ENCODE measurements at places on chromosomes 5 and 9. TPM values are rescaled to one million over a fixed set of nuclear protein-coding genes. Genes with fewer than 3 reads are reported as not detected.
A peak's percentile ranks its signal among the peaks of the same experiment; 100 is the strongest.

- DNase-seq: no peak
- H3K4me1 ChIP-seq: peaks cover 18% of the 10 kb centered on the region
- peak overlapping the region; percentile 99 for H3K27ac ChIP-seq
- no peaks in the 10 kb centered on the region for H3K27me3 ChIP-seq
Observed at GRCh38 chr9:133133681-133134387, 12.8 kb upstream of the RALGDS start.

- no peak overlapping the region for H3K4me3 ChIP-seq
- H3K4me1 ChIP-seq: peaks cover 28% of the 10 kb centered on the region
- H3K36me3 ChIP-seq: no peaks in the 10 kb centered on the region
- no peak for DNase-seq
- no peak overlapping the region for H3K27ac ChIP-seq
Observed at GRCh38 chr9:5554254-5554653, 43.9 kb downstream of the PDCD1LG2 start.

The UBAP2 gene
- 60.7 TPM for total RNA-seq

- no peaks in the 10 kb centered on the region for H3K27me3 ChIP-seq
- H3K36me3 ChIP-seq: peaks cover 14% of the 10 kb centered on the region
- H3K4me3 ChIP-seq: no peak overlapping the region
- DNase-seq: no peak
Observed at GRCh38 chr5:154249826-154250225, 59.3 kb downstream of the GALNT10 start.

DNA sequence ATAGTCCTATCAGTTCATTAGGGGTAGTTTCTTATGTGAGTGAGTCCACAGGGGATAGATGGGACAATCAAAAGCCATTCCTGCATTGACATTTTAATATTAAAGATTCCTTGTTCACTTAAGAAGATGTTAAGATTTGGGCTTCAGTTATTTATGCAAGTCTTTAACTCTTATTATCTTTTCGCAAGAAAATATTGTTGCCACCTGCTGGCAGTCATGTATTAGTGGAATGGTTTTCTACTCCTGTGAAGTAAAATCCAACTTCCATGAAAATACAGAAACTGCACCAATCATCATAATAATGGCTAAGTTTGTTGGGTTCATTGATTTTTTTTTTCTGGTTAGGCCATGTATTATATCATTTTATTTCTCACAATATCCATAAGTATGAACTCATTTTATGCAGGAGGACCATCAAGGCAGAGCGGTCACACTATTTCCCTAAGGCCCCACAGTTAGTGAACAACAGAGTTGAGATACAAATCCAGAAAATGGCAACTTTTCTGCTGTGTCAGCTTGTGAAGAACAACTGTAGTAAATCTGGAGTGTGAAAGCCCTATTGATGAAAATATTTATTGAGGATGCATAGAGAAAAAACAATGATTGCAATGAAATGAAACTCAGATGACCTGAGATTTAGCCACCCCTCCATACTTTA lies 88.5 kb upstream of the TXNDC8 start:
- no peaks in the 10 kb centered on the region for H3K4me1 ChIP-seq
- no peaks in the 10 kb centered on the region for H3K27me3 ChIP-seq
- no peak for DNase-seq
- no peaks in the 10 kb centered on the region for H3K36me3 ChIP-seq
- no peak overlapping the region for H3K4me3 ChIP-seq
